Stimulated activated CD4-positive, alpha-beta T cell treated with anti-CD3 and anti-CD28 coated beads, Interleukin-4, amount 100 ng/mL, for 48 hours (primary cell): ENCODE measurements at places on chromosomes 5 and 9.

DNA sequence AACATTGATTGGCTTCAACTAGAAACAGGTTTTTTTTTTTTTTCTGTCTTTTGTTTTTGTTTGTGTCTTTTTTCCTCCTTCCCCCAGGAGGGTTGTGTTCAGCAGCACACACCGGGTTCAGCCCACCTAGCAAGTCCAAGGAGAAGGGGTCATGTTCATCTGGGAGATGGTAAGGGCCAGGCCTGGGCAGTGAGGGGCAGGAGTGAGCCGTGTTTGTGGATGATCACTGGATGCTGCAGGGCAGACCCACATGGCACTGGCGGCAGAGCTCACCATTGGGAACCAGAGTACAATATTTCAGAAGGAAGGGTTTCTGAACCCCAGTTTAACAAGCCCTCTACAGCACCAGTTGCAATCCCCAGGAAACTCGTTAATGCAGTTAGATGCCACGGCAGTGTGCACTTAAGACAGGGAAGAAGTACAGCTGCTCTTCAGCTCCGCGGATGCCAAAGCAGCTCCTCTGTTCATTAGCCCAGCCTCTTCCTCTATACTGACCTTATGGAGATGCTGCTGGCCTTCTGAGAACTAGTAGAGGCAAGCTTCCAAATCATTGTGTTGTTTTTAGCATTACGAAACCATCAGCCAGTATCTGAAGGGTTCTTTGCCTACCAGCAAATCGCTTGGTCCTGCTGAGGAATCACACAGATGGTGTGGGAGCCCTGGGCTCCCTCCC is 508.2 kb upstream of the WWC1 start:
- no peak for DNase-seq

DNA sequence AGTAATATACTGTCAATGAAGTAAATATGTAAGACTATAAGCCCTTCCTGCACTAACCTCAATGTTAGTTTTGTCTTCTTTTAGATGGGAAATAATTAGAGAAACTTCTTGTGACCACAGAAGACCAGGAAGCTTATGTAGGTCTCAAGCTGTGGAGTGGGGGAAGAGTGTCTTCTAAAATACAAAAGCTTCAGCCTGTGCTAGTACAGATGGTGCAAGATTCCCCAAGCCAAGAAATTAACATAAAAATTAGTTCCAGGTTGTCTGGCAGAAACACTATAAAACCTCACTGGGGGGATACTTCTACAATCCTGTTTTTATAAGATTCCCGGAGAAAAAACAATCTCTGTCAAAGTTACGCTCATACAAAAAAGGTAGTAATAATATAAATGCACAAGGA is 103.6 kb downstream of the FNBP1 start:
- DNase-seq = no peak

GRCh38 chr9:120507936-120508510 is 71.9 kb downstream of the CDK5RAP2 start:
- DNase-seq = no peak

- no peak for DNase-seq
These were observed 505 bp downstream of the C5orf34 start for GRCh38 chr5:43514471-43514815.

GRCh38 chr9:134276453-134277245 is 49.6 kb upstream of the RXRA start:
- DNase-seq = no peak
